ENCODE measurements at places on chromosomes 4 and X.

DNA sequence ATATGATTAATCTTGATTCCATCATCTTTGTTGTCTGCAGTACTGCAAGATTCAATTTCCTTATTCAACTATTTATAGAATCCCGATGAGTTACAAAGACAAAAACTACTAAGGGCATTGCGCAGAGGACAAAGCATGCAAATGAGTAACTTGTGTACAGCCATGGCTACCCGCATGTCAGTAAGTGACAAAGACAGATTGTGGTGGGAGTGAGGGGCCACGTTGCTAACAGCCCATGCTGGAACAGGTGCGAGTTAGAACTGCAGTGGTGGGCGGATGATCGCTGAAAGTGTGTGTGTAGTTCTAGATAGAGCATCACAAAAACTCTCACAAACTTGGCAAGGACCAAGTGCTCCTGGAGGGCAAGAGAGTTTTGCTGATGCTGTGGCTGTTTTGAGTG lies 49.5 kb downstream of the ACOX3 start:
- DNase-seq = no peak

- DNase-seq = no peak
Measured at GRCh38 chr4:171948038-171948437, 134.8 kb downstream of the GALNTL6 start.

DNA sequence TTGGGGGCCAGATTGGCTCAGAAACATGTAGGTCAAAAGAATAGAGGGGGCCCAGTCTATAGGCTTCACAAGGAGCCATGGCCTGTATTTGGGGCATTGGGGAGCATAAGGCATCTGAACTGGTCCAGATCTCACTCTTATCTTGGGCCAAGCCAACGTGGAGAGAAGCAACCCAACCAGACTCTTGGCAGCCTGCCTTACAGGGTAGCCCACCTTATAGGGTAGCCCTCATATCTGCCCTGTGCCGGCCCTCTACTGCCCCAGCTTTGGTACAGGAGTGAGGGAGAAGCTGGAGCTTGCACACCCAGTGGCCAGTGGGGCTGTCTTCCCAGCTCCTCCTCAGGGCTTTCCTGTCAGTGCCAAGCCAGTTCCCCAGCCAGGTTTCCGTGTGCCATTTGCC lies 142.2 kb downstream of the AMMECR1 start:
- DNase-seq = no peak

DNA sequence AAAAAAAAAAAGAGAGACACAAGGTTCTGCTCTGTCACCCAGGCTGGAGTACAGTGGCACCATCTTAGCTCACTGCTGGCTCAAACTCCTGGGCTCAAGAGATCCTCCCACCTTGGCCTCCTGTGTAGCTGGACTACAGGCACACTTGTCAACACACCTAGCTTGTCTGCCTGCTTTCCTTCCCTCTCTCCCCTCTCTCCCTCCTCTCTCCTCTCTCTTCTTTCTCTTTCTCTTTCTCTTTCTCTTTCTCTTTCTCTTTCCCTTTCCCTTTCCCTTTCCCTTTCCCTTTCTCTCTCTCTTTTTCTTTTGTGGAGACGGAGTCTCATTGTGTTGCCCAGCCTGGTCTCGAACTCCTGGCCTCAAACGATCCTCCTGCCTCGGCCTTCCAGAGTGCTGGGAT lies 132.1 kb downstream of the DIPK2B start:
- no peak for DNase-seq

All from stimulated activated CD8-positive, alpha-beta memory T cell treated with anti-CD3 and anti-CD28 coated beads, Interleukin-7, amount 100 ng/mL, for 24 hours (primary cell).